OCI-M1 (cell line): ENCODE measurements at places on chromosomes 1 and 21.

DNA sequence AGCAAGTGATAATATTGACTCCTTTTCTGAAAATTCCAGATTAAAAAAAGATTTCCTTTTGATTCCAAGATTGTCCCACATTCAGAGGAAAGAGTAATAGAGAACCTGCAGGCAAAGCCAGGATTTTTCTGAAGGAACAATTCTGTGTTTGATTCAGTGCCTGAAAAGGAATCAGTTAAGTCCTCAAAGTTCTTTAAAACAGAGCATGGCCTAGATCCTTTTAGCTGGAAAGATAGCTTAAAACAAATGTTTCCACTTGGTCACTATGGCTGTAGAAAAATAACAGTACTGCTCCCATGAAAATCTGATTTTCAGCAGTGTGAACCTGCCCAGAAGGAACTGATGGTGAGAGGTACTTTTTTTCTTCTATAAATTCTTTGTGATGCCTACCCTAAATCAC is 41.8 kb downstream of the HS2ST1 start:
- no peak for DNase-seq

GRCh38 chr1:85502625-85503083 is 37.7 kb upstream of the DDAH1 start:
- DNase-seq: peak; percentile 35

DNA sequence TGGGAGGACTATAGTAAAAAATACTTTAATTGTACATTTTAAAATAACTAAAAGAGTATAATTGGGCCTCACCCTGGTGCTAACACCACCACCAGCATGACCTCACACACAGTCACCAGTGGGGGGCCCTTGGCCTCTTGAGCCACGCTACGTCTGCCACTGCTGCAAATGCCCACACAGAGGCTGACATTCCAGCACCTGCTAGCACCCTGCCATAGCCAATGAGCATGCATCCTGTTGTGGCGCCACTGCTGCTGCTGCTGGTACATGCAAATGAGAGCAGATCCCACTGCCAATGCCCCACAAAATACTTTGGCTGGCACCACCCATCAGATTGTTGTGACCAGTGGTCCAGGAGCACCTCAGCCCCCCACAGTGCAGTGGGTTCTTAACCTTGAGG is 31.5 kb upstream of the TNR start:
- DNase-seq: no peak

DNA sequence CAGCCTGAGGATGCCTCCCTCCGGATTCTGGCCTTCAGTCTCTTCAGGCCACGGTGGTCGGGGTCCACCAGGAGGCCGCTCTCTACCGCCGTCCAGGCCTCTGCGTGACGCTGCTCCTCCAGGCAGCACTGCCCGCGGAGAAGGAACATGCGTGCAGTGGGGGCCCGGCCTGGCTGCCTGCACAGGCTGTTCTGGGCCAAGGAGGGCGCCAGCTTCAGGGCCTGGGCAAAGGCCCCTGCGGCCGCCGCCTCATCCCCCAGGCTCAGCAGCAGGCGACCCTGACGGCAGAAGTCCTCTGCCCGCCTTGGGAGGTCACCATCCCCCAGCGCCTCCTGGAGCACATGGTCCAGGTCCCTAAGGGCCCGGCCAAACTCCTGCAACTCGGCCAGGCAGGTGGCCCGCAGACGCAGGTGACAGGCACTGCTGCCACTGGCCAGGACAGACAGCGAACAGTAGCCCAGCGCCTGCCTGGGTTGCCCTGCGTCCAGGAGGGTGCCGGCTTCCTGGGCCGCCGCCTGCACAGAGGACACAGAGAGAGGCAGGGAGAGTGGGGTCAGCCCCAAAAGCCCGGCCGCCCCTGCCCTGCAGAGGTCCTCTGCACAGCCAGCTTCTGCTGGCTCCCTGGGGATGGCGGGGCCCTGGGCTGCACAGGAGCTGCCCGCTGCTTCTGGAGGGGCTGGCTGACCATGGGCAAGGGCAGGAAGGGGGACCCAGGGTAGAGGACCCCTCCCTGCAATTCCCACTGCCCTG is 8.7 kb upstream of the MMEL1 start:
- no peak for DNase-seq

- DNase-seq: peak; percentile 69
Measured at GRCh38 chr1:215665215-215665614, 98.1 kb downstream of the KCTD3 start.
